ENCODE measurements at places on chromosomes 6 and 20. TPM values are rescaled to one million over a fixed set of nuclear protein-coding genes. Genes with fewer than 3 reads are reported as not detected.

DNA sequence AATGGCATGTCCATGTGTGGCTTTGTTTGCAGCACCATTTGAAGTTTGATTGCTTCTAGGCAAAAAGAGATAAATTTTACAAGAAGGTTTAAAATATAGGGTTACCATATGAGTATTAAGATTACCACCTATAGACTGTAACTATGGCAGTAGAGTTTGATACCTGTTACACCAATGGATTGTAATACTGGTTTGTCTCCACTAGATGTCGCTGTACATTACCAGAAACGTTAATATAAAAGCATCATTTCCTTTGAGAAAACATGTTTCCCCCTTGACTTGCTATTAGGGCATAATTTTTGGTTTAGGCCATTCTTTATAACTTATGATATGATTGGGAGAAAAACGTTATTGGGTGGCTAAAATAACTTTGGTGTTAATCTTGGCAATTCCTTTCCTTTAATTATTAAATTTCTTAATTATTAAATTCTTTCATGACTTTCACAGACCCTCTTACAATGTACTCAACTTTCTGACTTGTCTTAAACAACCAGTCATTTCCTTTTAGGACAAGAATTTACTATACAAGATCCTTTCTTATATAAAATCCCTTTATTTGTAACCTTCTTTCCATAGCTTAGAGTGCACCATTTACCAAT, 42.8 kb downstream of the HLA-DPB1 start:
- DNase-seq, result no peak

Gene OR2J2
- not detected for total RNA-seq

DNA sequence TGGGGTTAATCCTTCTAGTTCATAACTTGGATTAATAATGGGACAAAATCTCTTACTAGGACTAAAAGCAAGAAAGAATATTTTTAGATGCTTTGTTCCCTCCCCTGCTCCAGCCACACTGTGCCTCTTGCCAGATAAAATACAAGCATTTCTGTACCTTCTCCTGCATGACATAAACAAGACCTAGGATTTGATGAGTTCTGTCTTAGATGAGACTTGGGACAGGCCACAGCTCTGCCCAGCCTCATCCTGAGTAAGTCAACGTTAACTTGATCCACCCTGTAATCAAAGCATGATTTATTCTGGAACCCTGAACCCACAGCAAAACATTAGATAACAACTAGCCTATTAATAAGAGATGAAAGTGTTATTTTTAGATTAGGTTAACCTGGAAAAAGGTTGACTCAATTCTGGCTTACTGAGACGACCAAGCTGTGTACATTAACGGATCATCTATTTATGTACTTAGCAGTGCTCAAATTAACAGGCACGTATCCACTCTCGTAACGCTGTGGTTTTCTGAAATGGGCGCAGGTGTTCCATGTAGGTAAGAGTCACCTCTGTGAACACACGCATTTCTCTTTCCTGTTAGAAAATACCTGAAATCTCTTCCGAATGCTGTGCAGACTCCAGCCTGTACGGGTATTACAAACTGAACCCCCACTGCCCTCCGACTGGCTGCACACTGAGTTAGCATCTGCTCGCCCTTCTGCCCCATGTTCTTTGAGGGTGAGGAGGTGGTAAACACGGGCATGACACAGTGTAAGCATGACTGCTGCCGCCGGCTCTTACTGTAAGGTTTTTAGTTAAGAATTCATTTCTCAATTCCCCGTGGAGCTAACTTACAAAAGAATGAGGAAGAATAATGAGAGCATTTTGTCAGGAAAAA, 132.1 kb upstream of the FOXQ1 start:
- no peak for DNase-seq

DNA sequence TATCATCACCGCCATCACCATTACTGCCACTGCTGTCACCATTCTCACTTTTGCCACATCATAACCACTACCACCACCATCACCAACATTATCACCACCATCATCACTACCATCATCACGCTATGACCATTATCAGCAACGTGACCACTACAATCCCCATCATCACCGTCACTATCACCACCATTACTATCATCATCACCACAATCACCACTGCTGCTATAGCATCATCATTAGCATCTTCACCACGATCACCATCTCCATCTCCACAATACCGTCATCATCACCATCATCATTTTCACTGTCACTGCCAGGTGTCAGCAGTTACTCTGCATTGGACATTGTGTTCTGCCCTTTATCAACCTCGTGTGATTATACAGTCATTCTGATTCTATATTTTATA, 19.0 kb downstream of the CST4 start:
- no peak for DNase-seq

DNA sequence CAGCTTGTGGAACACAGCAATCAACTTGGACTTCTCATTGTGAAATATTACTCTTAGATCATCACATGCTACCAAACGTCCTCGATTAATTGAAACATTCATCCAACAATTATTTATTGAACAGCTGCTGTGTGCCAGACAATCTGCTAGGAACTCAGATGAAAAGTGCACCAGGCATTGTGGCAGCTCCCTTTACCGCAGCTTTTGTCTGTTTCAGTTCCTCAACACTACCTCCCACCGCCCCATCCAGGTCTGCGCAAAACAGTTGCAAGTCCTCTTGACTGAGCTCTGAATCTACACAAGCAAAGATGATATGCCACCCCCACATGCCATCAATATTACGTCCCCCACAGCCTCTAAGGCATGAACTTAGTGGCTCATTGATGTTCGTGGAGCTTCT, 1094.4 kb upstream of the MAP3K7 start:
- no peak for DNase-seq

- no peak for DNase-seq
These were observed 68.7 kb downstream of the ATRN start for GRCh38 chr20:3539311-3540107.

Gene SLC22A23
- total RNA-seq, result 0.78 TPM

DNA sequence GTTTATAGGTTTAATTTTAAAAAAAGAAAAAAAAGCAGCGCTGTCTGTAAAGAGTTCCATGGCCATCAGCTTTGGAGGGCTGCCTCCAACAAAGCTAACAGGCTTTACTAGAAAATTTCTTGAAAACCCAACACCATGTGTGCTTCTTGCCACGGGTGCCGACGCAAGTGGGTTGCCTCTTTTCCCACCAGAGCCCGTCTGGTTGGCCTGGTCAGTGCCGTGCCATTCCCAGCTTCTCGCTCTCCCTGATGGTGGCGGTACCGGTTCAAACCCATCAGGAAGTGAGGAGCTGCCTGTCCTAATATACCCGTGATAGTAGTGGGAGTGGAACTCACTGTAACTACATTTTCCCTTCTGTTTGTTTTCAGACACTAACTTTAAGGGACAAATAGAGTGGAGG, 73.7 kb downstream of the CDH4 start:
- no peak for DNase-seq

Gene GNAS-AS1
- total RNA-seq, result 0.68 TPM

Gene EPPIN
- total RNA-seq, result not detected

DNA sequence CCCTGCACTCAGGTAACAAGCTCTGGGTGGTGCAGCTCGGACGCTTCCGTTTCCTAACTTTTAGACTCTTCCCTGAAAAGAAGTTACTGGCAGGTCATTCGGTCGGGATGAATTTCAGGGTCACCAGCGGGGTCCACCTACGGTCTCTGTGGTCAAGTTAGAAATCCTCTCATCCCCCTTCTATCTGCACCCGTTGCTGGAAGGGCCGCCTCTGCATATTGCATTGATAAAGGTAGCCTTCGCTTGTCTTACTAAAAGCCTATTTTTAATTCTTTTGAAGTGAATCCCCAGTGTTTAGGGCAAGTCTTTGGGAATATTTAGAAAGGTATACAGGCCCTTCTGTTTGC, 47.3 kb downstream of the LRRN4 start:
- DNase-seq, result no peak

Gene ZFAND3
- 29.1 TPM for total RNA-seq

DNA sequence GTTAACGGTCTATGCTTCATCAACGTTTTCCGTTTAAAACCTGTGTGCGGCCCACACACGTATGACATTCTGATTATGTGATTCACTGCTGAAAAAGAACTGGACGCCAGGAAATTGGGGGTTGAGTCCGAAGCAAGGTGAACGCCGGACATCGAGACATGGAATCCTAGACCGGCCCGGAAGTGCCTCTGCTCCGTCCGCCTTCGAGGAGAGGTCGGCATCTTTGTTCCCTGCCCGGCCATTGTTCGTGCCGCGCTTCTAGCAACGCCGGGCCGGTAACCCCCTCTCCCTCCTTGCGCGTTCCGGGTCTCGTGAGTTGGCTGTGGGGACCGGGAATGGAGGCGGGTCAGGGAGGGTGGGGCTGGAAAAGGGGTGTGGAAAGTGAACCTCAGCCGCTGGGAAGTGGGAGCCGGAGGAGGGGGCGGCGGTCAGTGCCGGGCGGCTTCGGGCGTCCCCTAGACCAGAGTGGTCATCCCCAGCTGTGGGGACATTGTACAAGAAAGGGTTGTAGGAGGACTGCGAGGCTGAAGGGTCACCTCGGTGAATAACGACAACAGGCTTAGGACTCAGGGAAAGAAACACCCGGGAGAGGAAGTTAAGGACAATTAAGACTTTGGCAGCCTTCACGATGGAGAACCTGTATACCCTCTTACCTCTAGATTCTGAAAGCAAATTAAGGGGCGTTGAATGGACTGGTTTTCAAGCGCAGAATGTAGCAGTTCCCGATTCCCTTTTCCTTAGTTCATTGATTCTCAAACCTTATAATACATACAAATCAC, at the start of gene ZSCAN9:
Gene ZSCAN9 (plus strand): TSS at position 220 of the 779 bp plus-strand sequence. CDS start 1,810 bp downstream, outside the sequence.
- peak; percentile 19 for DNase-seq

GRCh38 chr6:40477246-40478126, 109.7 kb downstream of the LRFN2 start:
- no peak for DNase-seq

Gene PRR18
- 0.09 TPM for total RNA-seq

DNA sequence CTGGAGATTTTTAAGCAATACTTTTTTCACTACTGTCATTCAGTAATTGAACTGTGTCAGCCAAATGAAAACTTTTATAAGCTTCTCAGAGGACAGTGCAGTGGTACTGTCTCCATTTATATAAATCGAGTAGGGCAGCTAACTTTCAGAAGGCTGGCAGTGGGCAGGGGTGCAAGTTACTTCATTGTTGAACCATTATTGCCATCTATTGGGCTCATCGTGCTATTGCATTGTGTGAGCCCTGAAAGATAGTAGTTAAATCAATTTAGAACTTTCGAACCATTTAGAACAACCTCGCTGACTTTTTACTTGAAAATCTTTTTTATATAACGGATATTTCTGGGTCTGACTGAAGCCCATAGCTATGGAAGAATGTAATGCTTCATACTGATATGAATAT, 347.8 kb upstream of the PLCB4 start:
- DNase-seq, result peak; percentile 9

GRCh38 chr6:17962436-17963031, 24.9 kb downstream of the KIF13A start:
- DNase-seq, result no peak

Gene GLP1R
- not detected for total RNA-seq

DNA sequence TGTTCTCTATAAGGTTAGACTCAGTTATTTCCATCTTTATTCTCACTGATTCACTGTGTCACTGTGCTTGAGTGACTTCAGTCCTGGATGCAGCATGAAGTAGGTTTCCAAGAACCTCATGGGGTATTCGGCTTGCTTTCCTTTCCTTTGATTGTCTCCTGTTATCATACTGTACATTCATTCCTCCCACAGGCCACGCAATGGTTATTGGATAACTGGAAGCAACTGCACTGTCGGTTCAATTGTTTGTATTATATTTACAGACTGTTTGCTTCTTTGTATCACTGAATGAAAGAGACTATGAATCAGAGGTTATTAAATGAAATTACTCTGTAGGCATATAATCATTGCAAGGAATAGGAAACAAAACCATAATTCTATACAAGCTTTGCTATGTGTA, 129.4 kb downstream of the MAP7 start:
- DNase-seq, result no peak

DNA sequence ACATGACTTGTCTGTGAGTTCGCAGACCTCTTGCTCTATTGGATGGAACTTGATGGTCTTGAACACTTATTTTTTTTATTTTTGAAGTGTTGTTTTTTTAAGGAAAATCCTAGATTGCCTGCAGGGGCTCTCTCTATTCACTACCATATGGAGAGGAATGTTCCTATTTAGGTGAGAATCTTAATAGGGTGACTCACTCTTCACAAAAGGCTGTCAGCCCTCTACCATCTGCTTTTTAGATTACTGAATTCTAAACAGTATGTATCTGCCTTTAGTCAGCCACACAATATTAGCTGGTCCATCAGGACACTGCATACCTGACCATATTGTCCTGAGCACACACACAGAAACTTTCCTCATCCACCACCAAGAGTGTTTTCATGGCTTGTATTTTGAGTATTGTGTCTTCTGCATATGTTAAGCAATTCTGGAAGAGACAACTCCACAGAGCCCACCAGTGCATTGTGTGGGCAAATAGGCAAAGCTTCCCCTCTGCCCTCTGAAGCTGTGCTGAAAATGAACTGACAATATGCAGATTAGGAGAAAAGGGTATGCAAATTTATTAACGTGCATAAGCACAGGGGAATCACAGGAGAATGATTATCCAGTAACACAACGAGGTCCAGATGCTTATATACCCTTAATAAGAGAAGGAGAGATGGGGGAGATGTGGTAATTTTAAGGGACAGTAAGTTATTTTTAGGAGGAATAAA, 6.6 kb upstream of the BTBD9 start:
- DNase-seq, result no peak

Gene CST4
- not detected for total RNA-seq

- DNase-seq, result no peak
These were observed at the start of gene IMPG1 for GRCh38 chr6:76072562-76072961. IMPG1 (minus strand) TSS chr6:76072662; CDS start chr6:76072488, 174 bp downstream.

GRCh38 chr6:128807577-128807976, 75.4 kb upstream of the LAMA2 start:
- DNase-seq, result no peak

DNA sequence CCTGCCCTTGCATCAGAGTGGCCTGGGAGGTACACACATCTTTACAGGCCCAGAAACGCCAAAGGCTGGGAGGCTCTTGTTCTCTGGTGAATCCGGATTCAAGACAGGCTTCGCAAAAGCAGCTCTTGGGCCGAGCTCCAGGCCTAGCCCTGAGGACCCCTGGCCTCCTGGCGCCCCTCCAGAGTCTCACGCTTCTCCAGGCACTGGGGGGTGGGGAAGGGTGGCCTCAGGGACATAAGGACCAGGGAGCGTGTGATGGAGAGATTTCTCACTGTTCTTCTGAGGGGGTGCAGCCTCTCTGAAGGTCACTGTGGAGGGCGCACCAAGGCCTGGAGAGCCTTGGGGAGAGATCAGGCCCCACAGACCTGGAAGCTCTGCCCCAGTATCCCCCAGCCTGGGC, 349.2 kb downstream of the ZFAND3 start:
- DNase-seq, result no peak

Gene ARMC2
- total RNA-seq, result 6.2 TPM
